ENCODE measurements at places on chromosomes 2 and 18.

DNA sequence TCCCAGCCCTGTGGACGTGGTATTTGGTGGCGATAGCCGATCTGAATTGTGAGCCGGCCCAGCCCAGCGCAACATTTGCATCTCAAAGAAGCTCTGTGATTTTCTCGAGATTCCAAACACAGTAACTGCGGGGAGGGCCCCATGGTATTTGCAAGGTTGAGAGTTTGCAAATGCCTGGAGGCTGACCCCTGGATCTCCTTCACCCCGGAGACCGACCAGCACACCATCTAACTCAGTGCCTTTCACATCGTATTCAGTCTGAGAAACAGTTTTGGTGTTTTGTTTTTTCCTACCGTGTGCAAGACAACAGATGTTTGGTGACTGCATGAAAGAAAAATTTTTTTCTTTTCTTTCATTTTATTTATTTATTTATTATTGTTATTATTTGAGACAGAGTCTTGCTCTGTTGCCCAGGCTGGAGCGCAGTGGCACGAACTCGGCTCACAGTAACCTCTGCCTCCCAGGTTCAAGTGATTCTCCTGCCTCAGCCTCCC, 40.3 kb downstream of the MYCN start:
- no peak for DNase-seq

- DNase-seq: no peak
Measured at GRCh38 chr2:238720232-238720672, 127.6 kb upstream of the TWIST2 start.

DNA sequence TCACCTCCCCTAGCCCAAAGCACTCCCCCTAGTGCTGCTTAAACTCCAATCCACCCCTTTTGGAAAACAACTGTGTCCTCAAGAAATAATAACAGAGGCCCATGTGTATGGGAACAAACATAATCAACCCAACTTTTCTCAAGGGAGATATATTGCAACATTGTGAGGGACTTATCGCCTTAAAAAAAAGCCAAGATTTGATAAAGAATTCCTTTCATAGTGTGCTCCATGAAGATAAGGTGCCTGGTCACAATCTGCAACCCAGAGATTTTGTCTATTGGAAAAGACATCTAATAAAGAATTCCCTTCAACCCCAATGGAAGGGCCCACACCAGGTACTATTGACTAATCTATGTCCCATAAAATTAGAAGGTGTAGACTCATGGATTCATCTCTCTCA, 4.5 kb upstream of the RBFA start:
- DNase-seq: no peak

- DNase-seq: no peak
Measured at GRCh38 chr2:9593925-9594324, 36.9 kb downstream of the YWHAQ start.

DNA sequence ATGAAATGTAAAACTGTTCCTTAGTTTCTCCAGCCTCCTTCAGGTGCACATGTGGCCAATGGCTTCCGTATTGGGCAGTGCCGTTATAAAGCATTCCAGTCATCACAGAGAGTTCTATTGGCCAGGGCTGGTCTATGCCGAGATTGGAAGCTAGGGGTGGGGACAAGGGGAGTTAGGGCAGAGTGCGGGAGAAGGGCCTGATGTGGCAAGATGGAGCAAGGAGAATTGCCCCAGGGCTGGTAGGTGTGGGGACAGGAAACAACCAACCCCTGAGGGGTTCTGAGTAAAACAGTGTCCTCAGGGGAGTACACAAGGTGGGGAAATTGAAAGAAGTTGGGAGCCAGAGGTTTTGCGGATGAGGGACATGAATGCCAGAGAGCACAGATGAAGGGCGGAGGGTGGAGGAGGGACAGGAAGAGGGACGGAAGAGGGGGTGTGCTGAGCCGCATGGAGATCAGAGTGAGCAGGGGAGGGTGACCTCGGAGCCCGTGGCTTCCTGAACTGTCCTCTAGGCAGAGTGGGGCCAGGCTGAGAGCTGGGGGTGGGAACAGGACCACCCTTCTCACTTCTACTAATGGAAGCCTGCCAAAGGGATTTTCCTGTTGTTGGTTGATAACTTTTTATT, 9.1 kb upstream of the ATP6V1C2 start:
- DNase-seq: no peak

GRCh38 chr18:43276491-43276890, 799 bp downstream of the SYT4 start:
- no peak for DNase-seq

DNA sequence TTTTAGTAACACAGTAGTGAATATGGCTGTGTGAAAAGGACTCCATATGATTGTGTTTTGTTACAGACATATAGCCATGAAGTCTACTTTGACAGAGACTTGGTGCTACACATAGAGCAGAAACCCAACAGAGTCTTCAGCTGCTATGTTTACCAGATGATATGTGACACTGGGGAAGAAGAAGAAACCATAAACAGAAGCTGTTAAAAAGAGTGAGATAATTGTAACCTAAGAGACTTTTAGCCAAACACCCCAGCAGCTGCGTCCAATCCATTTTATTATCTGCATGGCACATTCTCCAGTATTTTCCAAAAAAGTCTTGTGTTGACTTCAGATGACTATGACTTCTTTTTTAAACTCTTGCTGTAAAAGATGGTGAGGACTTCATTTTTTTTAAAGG, 41.4 kb upstream of the CYBRD1 start:
- no peak for DNase-seq

DNA sequence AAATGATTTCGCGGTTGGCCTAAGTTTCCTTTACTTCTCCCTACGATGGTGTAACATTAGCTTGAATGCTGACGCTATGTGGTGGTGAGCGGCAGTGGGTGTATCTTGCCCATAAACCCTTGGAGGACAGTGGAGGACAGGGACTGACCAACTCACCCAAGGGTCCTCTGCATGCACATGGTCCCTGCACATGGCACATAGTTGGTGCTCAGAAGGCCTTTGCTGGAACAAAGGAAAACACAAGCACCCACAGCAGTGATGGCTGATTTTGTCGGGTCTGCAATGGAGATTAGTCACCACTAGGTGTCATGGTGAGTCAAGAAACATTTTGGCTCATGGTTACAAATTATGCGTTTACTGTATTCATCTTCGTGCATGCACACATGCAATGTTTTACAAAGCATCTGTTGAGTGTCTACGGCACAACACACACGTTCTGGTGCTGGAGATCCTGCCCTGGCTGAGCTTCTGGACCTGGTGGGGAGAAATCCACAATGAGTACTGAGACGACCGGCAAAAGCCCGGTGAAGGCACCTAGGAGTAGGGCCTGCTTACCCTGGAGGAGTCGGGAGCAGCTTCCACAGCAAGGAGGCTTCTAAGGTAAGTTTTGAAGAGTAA, 44.0 kb downstream of the PDCL3 start:
- DNase-seq: peak; percentile 35

Measured in occipital lobe (tissue), 3 donors.